ENCODE measurements at places on chromosomes 11 and 22.

DNA sequence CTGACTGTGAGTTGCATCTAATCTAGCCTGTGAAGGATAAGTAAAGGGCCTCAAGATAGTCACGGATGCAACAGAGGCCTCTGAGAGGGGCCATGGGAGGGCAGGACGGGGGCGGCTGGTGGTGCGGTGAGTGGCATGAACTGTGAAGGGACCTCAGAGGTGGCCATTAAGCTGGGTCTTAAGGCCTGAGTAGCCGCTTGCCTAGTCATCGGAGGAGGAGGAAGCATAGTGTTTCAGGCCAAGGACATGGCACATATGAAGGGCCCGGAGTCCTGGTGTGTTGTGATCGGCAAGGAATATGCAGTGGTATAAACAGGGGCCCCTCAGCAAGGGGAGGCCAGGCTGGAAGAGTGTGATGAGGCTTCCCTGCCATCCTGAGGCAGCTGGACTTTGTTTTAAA is 51.8 kb downstream of the TRIOBP start:
- no peak for DNase-seq

DNA sequence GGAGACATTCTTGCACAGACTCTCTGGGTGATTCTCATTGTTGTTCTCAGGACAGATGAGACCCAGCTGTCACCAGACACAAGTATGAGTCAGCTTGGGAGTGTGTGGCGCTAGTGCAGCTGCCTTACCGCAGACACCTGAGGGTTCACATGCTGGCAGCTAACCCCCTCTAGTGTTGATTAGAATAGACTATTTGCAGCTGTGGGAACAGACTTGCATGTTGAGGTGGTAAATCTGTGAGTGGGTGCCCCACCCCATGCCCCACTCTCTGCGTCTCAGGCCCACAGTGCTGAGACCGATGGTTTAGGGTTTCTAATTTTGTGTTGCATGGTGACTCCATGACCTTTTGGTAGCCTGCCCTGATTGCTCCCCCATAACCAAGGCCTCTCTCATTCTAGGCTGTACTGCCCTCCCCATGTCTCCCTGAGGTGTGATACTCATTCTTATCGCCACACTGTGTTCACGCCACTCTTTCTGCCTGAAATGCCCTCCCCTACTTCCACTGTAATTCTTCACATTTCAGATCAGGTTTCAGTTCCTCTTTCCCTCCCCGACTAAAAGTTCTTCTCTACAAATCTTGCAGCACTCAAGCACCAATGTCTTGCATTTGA is 73.7 kb upstream of the KIRREL3 start:
- no peak for DNase-seq

DNA sequence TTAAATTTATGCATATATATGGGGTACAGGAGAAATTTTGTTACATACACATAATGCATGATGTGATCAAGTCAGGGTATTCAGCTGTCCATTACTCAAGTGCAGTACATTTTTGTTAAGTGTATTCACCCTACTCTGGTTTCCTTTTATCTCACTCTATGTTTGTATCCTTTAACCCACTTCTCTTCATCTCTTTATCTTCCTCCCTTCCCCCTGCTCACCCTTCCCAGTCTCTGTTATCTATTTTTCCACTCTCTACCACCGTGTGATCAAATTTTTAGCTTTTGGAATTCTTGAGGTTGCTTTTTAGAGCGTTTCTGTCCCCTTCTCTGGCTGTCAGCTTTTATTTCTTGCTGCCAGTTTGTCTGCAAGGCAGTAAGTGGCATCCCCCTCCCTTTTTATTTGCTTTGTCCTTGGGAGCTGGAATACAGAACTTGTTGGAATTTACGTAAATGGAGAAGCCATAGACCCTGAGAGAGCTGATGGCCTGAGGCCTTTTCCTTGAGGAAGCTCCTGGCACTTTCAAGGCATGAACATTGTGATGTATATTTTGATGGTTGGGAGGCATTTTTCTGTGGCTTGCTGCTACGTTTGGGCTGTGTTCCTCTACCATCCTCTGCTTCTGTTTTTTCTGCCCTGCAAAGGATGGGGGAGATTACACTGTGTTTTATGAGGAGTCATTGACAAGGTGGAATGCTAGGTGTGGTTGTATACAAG is 148.6 kb downstream of the LDLRAD3 start:
- DNase-seq: no peak

- DNase-seq: no peak
Observed at GRCh38 chr11:79610678-79611077, 169.8 kb upstream of the TENM4 start.

- DNase-seq: no peak
Observed at GRCh38 chr11:85685820-85686459, at the start of gene CCDC89. Gene CCDC89, minus strand, starts transcription at chr11:85686195. Its CDS starts 65 bp downstream, at chr11:85686130.

- peak; percentile 57 for DNase-seq
Observed at GRCh38 chr11:124920870-124921609, 2.0 kb downstream of the HEPN1 start.

DNA sequence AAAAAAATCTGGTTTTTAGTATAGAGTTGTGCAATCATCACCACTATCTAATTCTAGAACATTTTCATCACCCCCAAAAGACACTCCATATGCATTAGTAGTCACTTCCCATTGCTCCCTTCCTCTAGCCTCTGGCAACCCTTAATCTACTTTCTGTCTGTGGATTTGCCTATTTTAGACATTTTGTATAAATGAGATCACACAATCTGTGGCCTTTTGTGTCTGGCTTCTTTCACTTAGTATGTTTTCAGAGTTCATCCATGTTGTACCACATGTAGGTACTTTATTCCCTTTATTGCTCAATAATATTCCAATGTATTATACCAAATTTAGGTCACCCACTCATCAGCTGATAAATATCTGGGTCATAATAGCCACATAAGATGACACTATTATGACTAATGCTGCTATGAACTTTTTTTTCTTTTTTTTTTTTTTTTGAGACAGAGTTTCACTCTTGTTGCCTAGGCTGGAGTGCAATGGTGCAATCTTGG is 67.5 kb upstream of the SCUBE2 start:
- DNase-seq: no peak

DNA sequence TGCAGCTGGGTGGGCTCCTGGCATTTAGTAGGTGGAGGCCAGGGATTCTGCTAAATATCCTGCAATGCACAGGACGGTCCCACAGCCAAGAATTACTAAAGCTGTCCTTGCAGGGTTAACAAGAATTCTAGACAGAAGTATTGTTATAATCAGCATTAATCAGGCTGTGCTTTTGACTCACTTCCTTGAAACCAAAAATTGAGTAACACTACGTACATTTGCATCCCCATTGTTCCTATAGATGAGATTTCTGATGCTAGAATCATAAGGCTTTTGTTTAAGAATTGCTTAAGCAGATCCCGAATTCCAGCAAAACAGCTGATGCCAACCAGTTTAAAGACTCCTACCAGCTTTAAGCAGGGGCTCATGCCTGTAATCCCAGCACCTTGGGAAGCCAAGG is 11.4 kb downstream of the SLC6A5 start:
- no peak for DNase-seq

DNA sequence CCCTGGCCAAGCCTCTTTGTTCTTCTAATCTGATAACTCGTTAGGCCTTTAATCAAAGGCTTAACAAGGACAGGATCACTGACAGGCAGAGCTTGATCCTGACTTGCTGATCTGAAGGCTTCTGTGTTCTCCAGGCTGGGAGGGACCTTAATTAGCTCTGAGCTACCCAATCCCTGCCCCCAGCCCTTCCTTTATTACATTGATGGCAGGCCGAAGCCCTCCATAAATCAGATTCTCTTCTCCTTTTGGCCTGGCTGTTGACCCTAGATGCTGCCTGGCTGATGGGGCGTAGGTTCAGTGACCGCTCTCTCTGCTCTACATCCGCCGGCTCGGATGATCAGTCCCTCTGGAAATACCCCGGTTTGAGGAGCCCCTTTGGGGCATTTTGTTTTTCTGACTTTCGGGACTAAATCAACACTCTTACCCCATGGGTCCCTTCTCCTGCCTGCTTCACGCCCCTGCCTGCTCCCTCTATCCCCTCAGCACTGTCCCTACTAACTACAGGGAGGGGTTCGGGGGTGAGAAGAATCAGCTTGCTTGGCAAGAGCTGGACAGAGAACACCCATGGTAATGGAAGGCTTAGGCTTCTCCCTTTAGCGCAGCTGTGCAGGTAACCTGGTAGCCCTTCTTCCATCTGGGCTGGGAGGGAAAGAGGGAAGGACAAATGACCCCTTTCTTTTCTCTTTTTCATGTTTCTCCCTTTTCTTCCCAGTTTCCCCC is 10.0 kb upstream of the RRM1 start:
- DNase-seq: no peak

DNA sequence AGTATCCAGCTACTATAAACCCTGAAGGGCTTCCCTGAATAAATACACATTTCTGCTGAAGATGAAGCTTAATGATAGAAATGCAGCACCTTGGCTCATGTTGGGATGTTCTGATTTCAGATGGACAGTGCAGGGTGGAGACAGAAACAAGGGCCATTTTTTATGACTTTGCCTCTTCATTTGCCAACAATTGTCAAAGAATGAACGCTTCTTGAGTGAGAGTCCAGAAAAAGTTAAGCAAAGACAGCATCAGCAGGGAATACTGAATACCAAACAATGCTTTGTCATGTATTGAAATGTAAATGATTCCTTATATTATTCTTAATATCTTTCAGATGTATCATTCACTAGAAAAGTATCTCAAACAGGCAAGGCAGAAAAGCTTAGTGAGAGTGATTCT is 84.9 kb downstream of the TRPC6 start:
- DNase-seq: no peak

- no peak for DNase-seq
Observed at GRCh38 chr11:35373284-35373933, 45.9 kb downstream of the SLC1A2 start.

DNA sequence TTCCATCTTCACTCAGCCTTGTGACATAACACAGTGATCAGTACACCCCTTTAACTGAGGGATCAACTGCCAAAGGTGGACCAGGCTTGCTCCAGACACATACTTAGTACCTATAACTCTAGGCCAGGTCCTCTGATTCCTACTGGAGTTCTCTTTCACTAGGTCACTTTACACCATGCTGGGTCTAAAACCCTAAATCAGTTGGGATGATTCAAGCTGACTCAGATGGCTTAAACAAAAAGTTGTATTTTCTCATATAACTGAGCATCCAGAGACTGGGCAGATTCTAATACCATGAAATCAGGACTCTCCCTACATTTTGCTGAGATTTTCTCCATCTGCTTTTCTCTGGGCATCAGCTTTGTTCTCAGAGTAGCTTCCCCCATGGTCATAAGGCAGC is 26.0 kb upstream of the FLI1 start:
- DNase-seq: no peak

GRCh38 chr11:130431801-130432200 is 3.4 kb upstream of the ADAMTS8 start:
- no peak for DNase-seq

DNA sequence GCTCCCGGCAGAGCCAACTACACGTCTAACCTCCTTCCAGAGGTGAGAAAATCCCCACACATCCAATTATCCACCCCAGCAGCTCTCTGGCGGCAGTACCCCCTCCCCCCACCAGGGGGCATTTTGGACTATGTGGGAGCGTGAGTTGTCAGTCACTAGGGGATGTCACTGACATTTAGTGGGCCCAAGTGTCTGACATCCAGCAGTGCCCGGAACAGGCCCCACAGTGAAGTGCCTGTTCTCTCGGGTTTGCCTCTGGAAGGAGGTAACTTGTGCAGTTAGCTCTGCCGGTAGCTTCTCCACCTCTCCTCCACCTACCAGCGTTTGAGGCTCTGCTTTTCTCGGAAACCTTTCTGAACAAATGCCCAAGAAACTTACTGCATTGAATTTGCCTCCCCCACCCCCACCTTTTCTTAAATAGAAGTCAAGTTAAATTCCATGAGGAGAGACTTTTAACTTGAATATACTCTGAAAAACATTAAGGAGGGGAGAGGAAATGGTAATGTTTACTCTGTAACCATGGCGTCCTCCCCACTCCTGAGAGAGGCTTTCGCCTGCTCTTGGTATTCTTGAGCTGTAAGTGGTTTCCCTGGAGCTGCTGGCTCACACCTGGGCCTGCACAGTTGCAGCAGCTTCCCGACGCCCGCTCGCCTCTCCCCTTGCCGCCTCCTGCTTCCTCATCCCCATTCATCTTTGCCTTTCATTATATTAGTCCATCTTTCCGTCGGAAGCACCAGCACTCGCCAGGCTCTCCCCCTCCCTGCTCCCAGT is 112.8 kb downstream of the WNT7B start:
- DNase-seq: peak; percentile 32

GRCh38 chr11:73866095-73866579 is 10.5 kb downstream of the COA4 start:
- DNase-seq: no peak

- no peak for DNase-seq
Observed at GRCh38 chr11:67032830-67033551, 10.1 kb downstream of the SYT12 start.

DNA sequence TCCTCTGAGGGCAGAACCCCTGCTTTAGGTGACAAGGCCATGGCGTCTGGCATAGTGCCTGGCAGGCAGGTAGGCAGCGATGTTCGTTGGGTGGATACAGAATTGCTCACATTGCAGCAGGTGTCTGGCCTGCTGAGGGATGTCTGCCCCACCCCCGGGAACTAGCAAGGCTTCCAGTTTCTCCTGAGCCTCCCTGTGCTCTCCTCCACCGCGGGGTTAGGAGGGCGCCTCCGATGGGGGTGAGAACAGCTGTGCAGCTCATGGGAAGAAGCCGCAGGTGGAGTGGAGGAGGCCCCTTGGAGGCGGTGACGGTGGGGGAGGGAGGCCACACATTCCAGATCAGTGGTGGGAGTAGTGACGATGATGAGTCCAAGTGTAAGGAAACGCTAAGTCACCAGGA is 48.3 kb upstream of the JAM3 start:
- DNase-seq: no peak

GRCh38 chr22:37122598-37123180 is 13.2 kb upstream of the TMPRSS6 start:
- DNase-seq: no peak

- DNase-seq: no peak
Observed at GRCh38 chr22:39703091-39703490, 132.5 kb downstream of the CACNA1I start.
